Left lung (tissue), 14 donors: ENCODE measurements at places on chromosomes 12 and 14. TPM values are rescaled to one million over a fixed set of nuclear protein-coding genes. Genes with fewer than 3 reads are reported as not detected.
A peak's percentile ranks its signal among the peaks of the same experiment; 100 is the strongest.

SVOP gene
- not detected for total RNA-seq

LBHD2 gene
- not detected for total RNA-seq

DNA sequence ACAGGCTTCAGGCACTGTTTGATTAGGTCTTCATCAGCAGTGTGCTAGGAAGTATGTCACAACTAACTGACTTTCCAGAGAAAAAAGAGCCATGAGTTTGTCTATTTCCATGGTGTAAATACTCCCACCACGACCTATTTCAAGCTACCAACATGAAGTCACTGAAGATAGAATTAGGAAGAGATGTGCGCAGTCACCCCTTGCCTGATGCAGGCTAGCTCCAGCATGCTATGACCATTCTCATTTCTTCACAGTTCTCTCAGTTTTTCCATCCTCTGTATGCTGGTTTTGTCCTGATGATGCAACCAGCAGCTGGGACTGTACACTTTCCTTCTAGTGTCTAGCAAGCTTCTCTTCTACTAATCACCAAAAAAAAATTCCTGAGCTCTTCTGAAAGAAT is 191.6 kb upstream of the NUDT4 start:
- H3K4me3 ChIP-seq, result no peak overlapping the region
- H3K4me1 ChIP-seq, result peaks cover 13% of the 10 kb centered on the region
- no peak overlapping the region for H3K27ac ChIP-seq
- H3K27me3 ChIP-seq, result no peaks in the 10 kb centered on the region

DNA sequence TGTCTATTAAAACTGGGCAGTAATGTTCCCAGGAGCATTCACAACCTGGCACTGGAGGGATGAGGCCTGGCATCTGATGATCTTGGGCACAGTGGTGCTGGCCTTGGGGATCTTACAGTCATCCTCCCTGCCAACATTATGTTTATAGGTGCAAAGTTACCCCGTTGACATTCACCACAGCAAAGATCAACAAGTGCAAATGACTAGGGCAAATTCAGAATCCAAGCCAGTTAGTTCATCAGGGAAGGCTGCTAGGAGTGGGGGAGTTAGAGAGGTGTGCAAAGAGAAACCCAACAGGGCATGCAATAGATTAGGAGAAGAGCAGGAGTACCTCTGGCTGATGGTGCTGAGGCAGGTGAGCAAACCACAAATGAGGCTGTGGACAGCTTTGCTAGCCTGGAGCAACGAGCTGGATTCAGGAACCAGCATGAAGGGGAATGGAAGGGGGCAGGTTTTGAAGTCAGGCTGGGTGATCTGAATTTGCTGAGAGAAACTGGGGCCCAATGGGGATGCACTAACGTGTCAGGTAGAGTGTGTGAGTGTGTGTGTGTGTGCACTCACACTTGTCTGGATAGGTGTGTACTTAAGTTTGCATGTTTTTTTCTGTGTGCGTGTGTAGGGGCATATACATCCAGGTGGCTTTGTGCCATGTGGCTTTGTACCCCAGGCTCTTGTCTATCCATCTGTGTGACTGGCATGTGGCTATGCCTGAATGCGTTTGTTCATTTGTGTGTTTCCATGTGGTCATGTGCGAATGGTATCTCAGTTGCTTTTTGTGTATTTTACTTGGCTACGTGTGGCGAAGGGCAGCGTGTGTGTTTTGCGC is 1.6 kb downstream of the CISTR start:
- peaks cover 31% of the 10 kb centered on the region for H3K4me1 ChIP-seq
- no peak for DNase-seq
- peaks cover 43% of the 10 kb centered on the region for H3K27me3 ChIP-seq

GRCh38 chr14:79631276-79631675 is 580.0 kb downstream of the DIO2 start:
- H3K27ac ChIP-seq, result no peak overlapping the region
- no peak for DNase-seq
- H3K27me3 ChIP-seq, result no peaks in the 10 kb centered on the region

GRCh38 chr12:14774906-14775635 is 28.2 kb downstream of the WBP11 start:
- DNase-seq, result peak; percentile 54
- no peaks in the 10 kb centered on the region for H3K36me3 ChIP-seq
- H3K27ac ChIP-seq, result peak overlapping the region; percentile 97
- H3K4me1 ChIP-seq, result no peaks in the 10 kb centered on the region
- H3K4me3 ChIP-seq, result peak overlapping the region; percentile 76

DNA sequence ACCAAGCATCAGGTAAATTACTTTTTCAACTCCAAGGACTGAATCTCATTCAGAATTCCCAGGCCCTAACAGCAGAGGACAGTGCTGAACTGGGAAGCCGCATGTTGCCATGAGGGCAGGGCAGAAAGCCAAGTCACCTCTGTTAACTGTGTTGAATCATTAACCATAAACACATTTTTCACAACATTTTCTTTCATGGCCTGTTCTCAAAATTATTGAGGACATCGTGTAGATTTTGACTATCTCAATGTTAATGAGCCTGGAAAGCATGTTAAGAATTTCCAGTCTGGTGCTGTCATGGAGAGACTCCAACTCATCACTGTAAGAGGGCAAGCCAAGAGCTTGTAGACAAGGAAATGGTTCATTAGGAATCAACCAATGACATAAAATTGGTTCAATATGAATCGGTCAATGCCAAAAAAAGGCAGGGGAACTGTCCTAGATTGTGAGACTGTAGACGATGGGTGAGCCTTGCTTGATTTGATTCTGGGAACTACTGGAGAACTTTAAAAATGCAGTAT is 33.7 kb downstream of the CPM start:
- peak; percentile 56 for DNase-seq
- no peaks in the 10 kb centered on the region for H3K27me3 ChIP-seq
- H3K4me3 ChIP-seq, result no peak overlapping the region
- H3K27ac ChIP-seq, result peak overlapping the region; percentile 2
- H3K4me1 ChIP-seq, result peaks cover 29% of the 10 kb centered on the region
- H3K36me3 ChIP-seq, result peaks cover 9% of the 10 kb centered on the region

DNA sequence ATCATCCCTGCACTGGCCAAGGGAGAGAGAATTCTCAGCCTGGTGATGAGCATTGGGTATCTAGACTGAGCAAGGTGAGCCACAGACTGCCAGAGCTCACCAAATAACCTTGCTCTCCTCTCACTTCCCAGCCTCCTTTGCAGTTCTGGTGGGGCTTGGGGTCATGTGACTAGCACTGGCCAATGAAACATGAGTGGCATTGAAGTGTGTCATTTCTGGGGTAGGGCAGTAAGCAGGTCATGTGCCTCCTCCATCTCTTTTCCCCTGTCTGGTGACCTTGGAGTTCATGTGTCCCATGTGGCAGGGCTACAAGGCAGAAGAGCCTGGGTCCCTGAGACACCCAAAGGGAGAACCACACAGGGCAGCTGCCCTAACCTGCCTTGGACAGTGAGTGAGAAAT is 3.6 kb upstream of the KRT72 start:
- H3K4me3 ChIP-seq, result no peak overlapping the region
- no peaks in the 10 kb centered on the region for H3K4me1 ChIP-seq
- no peak for DNase-seq
- no peaks in the 10 kb centered on the region for H3K36me3 ChIP-seq
- H3K27ac ChIP-seq, result no peak overlapping the region
- peaks cover 74% of the 10 kb centered on the region for H3K27me3 ChIP-seq

TMEM30B gene
- total RNA-seq, result 20.9 TPM

YAF2 gene
- 27.6 TPM for total RNA-seq

GRCh38 chr12:41532072-41532471 is 344.0 kb downstream of the PDZRN4 start:
- H3K4me1 ChIP-seq, result no peaks in the 10 kb centered on the region
- no peaks in the 10 kb centered on the region for H3K36me3 ChIP-seq
- no peak overlapping the region for H3K27ac ChIP-seq
- H3K4me3 ChIP-seq, result no peak overlapping the region
- no peaks in the 10 kb centered on the region for H3K27me3 ChIP-seq

GRCh38 chr14:52244997-52245396 is 22.5 kb upstream of the PTGDR start:
- H3K36me3 ChIP-seq, result no peaks in the 10 kb centered on the region
- H3K4me1 ChIP-seq, result no peaks in the 10 kb centered on the region
- DNase-seq, result no peak
- H3K27ac ChIP-seq, result no peak overlapping the region

CAPS2 gene
- total RNA-seq, result 7.2 TPM

GRCh38 chr12:5273709-5274108 is 158.2 kb upstream of the NTF3 start:
- H3K4me3 ChIP-seq, result no peak overlapping the region
- no peak overlapping the region for H3K27ac ChIP-seq
- no peaks in the 10 kb centered on the region for H3K4me1 ChIP-seq
- H3K27me3 ChIP-seq, result no peaks in the 10 kb centered on the region
- no peaks in the 10 kb centered on the region for H3K36me3 ChIP-seq

GRCh38 chr12:12784911-12785814 is at the start of gene APOLD1:
Gene APOLD1 (plus strand): TSS chr12:12785659. CDS start chr12:12785692, 33 bp downstream.
- H3K27ac ChIP-seq, result peak within 1 kb of the TSS; percentile 87
- DNase-seq, result no peak
- H3K4me3 ChIP-seq, result peak within 1 kb of the TSS; percentile 65
- no peaks in the 10 kb centered on the region for H3K27me3 ChIP-seq

DNA sequence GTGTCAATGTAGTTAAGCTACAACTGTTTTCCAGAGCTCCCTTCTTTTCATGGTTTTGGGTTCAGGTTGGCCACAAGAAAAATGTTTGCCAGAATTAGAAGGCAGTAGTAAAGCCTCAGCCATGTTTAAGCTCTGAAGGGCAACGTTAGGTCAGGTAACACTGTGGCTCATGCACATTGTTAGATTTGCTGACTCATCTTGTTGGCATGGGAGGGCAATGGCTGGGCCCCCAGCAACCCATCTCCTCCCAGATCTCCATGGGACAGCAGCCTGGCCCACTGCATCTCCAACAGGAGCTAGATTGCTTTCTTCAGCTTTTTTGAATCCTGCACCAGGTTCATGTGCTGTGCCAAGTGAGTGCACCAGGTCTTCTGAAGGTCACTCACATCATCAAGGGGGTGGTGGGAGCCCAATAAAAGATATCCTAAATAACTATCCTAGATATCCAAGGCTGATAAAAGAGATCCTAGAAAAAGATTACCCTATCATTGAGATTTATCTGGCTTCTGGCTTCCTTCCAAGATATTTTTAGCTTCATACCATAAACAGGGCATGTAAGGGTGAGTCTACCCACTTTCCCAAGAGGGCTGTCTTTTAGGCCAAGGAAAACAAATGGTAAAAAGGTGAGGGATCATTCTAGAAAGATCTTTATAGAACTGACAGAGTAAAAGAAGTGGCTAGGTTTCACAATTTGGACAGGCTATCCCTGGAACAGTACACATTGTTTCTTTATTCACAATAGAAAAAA is 28.9 kb downstream of the PTGER2 start:
- no peak for DNase-seq
- H3K36me3 ChIP-seq, result no peaks in the 10 kb centered on the region
- H3K27me3 ChIP-seq, result no peaks in the 10 kb centered on the region
- no peaks in the 10 kb centered on the region for H3K4me1 ChIP-seq
- H3K27ac ChIP-seq, result no peak overlapping the region

ST8SIA1 gene
- 5.6 TPM for total RNA-seq
